Stimulated activated CD8-positive, alpha-beta memory T cell treated with anti-CD3 and anti-CD28 coated beads, Interleukin-7, amount 100 ng/mL, for 1 hour (primary cell): ENCODE measurements at places on chromosomes 2 and 18.

- no peak for DNase-seq
Measured at GRCh38 chr2:1752751-1753150, 8.4 kb upstream of the PXDN start.

DNA sequence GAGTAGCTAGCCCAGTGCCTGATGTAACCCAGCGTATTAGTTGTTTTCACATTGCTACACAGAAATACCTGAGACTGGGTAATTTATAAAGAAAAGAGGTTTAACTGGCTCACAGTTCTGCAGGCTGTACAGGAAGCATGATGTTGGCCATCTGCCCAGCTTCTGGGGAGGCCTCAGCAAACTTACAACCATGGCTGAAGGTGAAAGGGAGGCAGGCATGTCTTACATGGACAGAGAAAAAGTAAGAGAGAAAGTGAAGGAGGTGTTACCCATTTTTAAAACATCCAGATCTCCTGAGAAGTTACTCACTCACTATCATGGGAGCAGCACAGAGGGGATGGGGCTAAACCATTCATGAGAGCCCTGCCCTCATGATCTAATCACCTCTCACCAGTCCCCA lies 6.1 kb upstream of the CYRIA start:
- DNase-seq: no peak

- DNase-seq: no peak
Measured at GRCh38 chr2:149427387-149427786, 97.0 kb downstream of the LYPD6 start.

DNA sequence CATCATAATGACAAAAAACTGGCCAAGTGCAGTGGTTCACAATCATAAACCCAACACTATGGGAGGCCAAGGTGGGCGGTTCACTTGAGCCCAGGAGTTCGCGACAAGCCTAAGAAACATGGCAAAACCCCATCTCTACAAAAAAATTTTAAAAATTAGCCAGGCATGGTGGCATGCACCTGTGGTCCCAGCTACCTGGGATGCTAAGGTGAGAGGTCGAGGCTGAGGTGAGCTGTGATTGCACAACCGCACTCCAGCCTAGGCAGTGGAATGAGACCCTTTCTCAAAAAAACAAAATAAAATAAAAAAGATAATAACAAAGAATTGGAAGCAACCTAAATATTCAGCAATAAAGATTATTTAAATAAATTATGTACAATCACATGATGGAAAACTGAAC lies 21.8 kb downstream of the PSTPIP2 start:
- no peak for DNase-seq

DNA sequence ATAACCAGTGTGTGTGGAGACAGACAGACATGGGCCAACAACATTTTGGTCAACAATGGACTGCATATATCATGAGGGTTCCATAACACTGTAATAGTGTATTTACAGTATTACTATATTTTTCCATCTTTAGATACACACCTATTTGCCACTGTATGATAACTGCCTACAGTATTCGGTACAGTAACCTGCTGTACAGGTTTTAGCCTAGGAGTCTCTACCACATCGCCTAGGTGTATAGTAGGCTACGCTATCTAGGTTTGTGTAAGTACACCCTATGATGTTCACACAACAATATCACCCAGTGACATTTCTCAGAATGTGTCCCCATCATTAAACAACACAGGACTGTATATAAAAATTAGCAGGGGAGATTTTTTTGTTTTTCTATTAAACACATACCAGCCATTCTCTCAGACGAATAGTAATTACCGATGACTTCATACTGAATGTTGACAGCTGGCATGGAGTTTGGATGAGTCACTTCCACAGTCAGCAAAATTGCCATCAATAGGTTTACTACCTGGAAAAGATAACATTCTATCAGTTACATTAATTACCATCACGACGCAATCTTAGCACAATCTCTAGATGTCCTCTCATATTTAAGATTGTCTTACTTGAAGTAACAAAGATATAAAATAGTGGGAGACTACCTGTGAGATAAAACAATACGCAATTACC lies 10.8 kb downstream of the LAPTM4A start:
- no peak for DNase-seq

DNA sequence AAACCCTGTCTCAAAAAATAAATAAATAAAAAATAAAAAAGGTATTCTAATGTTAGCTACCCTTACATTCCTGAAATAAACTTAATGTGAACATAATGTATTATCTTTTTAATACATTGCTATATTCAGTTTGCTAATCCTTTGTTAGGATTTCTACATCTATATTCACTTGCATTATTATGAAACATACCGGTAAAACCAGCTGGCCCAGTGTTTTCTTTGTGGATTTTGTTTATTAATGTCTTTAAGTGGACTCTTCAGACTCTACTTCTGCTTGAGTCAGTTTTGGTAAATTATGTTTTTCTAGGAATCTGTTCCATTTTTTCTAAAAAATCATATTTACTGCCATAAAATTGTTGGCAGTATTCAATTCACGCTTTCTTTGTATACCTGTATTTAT lies 34.5 kb downstream of the PTPN2 start:
- DNase-seq: no peak

DNA sequence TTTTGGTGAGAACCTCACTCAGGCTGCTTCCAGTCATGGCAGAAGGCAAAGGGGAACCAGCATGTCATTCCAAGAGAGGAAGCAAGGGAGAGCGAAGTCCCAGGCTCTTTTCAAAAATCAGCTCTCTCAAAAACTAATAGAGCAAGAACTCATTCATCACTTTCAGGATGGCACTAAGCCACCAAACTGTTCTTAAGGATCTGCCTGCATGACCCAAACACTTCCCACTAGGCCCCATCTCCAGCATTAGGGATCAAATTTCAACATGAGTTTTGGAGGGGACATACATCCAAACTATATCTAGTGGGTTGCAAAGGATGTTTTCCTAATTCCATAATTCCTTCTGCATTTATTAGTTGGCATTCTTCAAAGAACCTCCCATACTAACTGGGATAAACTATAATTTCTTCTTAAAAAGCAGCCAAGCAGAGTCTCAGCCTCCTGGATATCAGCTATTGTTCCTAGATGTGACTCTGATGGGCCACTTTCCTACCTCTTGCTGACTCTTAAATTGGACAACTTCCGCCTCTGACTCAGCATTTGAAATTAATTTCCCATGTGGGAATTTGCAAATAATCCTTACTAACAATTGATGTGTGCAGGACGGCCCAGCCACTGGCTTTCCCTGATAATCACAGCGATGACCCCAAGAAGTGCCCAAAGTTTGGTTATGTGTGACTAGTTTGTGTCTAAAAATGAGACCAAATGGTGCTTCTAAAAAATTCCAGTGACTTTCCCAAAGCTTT lies 5.5 kb upstream of the REV1 start:
- DNase-seq: no peak
